IPS DF 6.9 (cell line): ENCODE measurements at places on chromosomes 3 and 15.

DNA sequence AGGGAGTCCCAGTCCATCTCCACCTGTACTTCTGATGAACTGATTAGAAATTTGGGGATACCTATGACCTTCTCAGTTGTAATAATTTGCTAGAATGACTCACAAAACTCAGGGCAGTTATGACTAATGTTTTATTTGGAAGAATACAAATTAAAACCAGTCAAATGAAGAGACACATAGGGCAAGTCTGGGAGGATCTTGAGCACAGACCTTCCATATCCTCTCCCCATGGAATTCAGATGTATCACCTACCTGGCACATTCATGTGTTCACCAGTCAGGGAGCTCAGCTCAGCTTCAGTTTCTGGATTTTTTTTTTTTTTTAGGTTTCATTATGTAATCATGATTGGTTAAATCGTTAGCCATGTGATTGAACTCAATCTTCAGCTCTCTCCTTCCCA lies 247.7 kb downstream of the VGLL3 start:
- H3K4me3 ChIP-seq: no peak overlapping the region
- no peaks in the 10 kb centered on the region for H3K4me1 ChIP-seq
- no peak overlapping the region for H3K27ac ChIP-seq
- H3K36me3 ChIP-seq: no peaks in the 10 kb centered on the region
- no peak for DNase-seq

DNA sequence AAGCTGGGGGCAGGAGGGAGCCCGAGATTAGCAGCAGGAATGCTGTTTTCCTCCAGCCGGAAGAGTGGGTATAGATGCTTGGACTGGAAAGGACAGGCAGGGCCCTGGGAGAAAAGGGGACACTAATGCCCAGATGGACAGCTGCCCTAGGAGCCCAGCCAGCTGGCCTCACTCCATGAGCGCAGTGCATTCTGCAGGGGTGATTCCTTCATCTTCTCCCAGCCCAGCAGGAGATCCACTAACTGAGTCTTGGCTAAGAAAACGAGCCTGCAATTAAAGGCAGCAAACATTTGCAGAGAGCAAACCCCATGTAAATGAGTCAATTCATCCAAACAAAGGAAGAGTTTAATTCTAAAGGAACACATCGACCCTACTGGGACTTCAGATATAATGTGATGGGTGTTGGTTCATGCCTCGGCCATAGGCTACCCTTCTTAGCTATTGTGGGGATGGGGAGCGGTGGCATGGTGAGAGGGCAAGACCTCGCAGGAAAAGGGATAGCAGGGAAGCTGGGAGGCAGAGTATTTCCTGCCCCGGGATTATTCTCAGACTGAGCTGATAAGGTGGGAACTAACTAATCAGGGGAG lies 13.3 kb upstream of the MINAR1 start:
- no peaks in the 10 kb centered on the region for H3K36me3 ChIP-seq
- H3K27me3 ChIP-seq: no peaks in the 10 kb centered on the region
- no peak overlapping the region for H3K27ac ChIP-seq

DNA sequence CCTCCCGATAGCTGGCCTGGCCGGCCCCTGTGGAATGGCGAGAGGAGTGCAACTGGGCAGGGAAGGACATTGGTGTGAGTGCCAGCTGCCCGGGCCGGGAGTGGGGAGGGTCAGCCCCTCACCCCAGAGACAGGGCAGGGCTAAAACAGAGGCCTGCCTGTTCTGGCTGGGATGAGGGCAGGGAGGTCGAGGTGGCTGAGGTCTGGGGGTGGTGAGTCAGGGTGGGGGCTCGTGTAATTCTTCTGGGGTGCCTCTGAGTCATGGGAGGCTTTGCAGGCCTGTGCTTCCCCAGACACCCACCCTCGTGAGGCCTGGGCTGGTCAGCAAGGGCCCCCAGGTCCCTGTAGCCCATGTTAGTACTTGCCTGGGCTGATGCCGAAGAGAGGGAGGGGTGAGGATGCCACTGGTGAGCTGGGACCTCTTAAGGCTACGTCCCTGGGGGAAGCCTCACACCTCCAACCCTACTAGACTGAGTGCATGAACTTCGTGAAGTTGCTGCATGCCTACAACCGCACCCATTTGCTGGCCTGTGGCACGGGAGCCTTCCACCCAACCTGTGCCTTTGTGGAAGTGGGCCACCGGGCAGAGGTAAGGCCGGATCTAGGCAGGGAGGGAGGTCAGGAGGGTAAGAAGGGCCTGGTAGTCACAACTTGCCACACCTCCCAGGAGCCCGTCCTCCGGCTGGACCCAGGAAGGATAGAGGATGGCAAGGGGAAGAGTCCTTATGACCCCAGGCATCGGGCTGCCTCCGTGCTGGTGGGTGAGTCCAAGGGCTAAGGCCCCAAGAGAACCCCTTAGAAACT lies 1.7 kb downstream of the SEMA3B start:
- no peak for DNase-seq
- H3K36me3 ChIP-seq: no peaks in the 10 kb centered on the region
- no peak overlapping the region for H3K27ac ChIP-seq

DNA sequence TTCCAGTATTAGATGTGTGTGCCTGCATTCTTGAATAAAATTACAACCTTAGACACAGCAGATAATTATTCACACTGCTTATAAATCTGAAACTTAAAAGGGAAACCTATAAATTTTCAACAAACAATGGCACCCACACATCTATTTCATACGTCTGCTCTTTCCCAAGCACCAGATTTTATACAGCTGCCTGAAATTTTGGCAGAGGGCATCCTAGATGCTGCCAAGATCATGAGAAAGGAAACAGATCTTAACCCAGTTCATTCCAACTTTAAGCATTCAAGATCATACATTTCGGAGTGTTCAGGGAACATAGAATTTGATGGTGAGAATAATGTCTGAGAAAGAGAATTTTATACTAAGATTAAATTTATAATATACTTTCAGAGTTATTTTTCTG lies 53.1 kb downstream of the CLDN1 start:
- no peak overlapping the region for H3K27ac ChIP-seq
- no peaks in the 10 kb centered on the region for H3K36me3 ChIP-seq
- H3K4me3 ChIP-seq: no peak overlapping the region
- no peaks in the 10 kb centered on the region for H3K4me1 ChIP-seq

DNA sequence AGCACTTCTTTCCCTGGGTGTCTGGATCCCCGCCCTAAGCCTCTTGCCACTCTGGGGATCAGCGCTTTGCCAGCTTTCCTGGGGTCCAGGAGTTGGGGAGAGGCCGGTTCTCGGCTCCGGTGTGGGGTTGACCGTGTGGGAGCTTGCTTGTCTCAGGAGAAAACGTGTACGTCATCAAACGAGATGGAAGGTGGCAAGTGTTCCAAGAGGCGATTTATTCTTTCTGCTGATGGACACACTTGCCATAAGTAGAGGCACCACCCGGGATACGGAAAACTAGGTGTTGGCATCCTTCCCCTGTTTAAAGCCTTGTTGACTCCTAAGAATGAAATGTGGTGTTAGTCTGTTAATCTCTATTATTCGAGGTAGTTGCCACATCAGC lies 295 bp downstream of the ZWILCH start:
- peaks cover 21% of the 10 kb centered on the region; the same call in 1 of the 2 replicates for H3K36me3 ChIP-seq
- no peaks in the 10 kb centered on the region for H3K27me3 ChIP-seq
- H3K4me1 ChIP-seq: no peaks in the 10 kb centered on the region
- no peak for DNase-seq
- H3K27ac ChIP-seq: no peak overlapping the region
- peak overlapping the region; percentile 70 for H3K4me3 ChIP-seq

GRCh38 chr3:87756616-87757015 lies 302.2 kb downstream of the CGGBP1 start:
- H3K4me1 ChIP-seq: no peaks in the 10 kb centered on the region
- no peak for DNase-seq
- H3K27ac ChIP-seq: no peak overlapping the region
- H3K4me3 ChIP-seq: no peak overlapping the region

GRCh38 chr3:195893044-195893395 lies 15.3 kb downstream of the TNK2 start:
- no peak overlapping the region for H3K4me3 ChIP-seq
- no peaks in the 10 kb centered on the region for H3K27me3 ChIP-seq
- DNase-seq: no peak
- no peaks in the 10 kb centered on the region for H3K36me3 ChIP-seq
- H3K27ac ChIP-seq: no peak overlapping the region
- H3K4me1 ChIP-seq: peaks cover 12% of the 10 kb centered on the region

- no peak for DNase-seq
- H3K4me3 ChIP-seq: no peak overlapping the region
- H3K27ac ChIP-seq: no peak overlapping the region
- no peaks in the 10 kb centered on the region for H3K27me3 ChIP-seq
- H3K4me1 ChIP-seq: no peaks in the 10 kb centered on the region
- H3K36me3 ChIP-seq: no peaks in the 10 kb centered on the region
These were observed 245.2 kb downstream of the EFHB start for GRCh38 chr3:19688767-19689166.

DNA sequence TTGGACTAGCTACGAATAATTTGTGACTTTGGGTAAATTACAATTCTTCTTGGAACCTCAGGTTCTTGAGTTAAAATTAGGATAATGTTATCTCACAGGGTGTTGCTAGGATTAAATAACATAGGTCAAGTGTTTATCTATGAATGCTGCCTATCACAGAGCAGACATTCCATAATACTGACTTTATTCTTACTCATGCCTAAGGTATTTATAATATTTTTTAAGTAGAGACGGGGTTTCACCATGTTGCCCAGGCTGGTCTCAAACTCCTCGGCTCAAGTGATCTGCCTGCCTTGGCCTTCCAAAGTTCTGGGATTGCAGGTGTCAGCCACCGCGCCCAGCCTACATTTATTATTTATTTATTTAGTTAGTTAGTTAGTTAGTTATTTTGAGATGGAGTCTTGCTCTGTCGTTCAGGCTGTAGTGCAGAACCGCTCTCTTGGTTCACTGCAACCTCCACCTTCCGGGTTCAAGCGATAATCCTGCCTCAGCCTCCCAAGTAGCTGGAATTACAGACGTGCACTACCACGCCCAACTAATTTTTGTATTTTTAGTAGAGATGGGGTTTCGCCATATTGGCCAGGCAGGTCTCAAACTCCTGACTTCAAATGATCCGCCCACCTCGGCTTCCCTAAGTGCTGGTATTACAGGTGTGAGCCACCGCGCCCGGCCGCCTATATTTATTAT lies 741 bp upstream of the ZNF106 start:
- H3K4me3 ChIP-seq: peak overlapping the region; percentile 91; the same call in 1 of the 2 replicates
- no peak overlapping the region for H3K27ac ChIP-seq
- DNase-seq: no peak
- no peaks in the 10 kb centered on the region for H3K4me1 ChIP-seq
- no peaks in the 10 kb centered on the region for H3K36me3 ChIP-seq

DNA sequence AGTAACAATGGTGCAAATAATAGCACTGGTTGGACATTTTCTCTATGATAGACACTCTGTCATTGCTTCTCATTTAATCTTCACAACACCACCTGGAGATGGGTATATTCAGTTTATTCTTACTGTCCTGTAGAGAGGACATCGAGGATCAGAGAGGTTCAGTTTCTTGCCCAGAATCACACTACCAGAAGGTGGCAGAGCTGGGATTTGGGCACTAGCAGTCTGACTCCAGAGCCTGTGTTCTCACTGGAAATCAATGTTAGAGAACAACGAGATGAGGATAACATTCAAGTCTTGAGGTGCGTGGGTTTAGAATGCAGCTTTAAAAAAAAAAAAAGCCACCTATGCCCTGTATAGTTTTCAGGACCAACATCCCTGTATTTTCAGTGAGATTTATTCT lies 127.8 kb downstream of the SYNPR start:
- H3K4me1 ChIP-seq: no peaks in the 10 kb centered on the region; the same call in 1 of the 2 replicates
- H3K4me3 ChIP-seq: no peak overlapping the region
- H3K27me3 ChIP-seq: no peaks in the 10 kb centered on the region
- no peaks in the 10 kb centered on the region for H3K36me3 ChIP-seq

GRCh38 chr15:52788099-52788986 lies 1.8 kb downstream of the ONECUT1 start:
- H3K4me1 ChIP-seq: peaks cover 21% of the 10 kb centered on the region
- H3K27me3 ChIP-seq: peaks cover 69% of the 10 kb centered on the region
- DNase-seq: no peak
- no peak overlapping the region; the same call in 1 of the 2 replicates for H3K4me3 ChIP-seq
- no peaks in the 10 kb centered on the region for H3K36me3 ChIP-seq

GRCh38 chr3:123431658-123432324 lies 17.1 kb downstream of the ADCY5 start:
- H3K4me3 ChIP-seq: no peak overlapping the region
- H3K36me3 ChIP-seq: no peaks in the 10 kb centered on the region
- no peaks in the 10 kb centered on the region for H3K27me3 ChIP-seq
